ENCODE measurements at places on chromosomes 13 and 19.

DNA sequence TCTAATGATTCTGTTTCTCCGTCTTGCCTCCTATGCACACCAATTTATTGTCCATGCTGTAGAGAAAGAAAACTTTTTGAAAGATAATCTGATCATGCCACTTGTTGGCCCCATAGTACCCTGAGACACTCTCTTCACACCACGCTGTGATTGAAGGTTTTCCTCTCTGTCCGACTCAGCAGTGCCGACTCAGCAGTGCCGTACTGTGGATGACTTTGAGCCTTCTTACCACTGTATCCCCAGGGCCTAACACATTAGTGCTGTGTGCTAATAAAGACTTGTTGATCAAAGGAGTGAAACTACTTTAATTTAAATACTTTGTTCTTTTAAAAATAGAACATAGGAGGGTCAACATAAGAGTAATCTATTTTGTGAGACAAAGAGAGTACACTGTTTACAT lies 429.6 kb downstream of the KLF12 start:
- no peak for DNase-seq

- peak; percentile 55 for DNase-seq
Observed at GRCh38 chr19:7970716-7971448, 27.4 kb upstream of the TIMM44 start.

DNA sequence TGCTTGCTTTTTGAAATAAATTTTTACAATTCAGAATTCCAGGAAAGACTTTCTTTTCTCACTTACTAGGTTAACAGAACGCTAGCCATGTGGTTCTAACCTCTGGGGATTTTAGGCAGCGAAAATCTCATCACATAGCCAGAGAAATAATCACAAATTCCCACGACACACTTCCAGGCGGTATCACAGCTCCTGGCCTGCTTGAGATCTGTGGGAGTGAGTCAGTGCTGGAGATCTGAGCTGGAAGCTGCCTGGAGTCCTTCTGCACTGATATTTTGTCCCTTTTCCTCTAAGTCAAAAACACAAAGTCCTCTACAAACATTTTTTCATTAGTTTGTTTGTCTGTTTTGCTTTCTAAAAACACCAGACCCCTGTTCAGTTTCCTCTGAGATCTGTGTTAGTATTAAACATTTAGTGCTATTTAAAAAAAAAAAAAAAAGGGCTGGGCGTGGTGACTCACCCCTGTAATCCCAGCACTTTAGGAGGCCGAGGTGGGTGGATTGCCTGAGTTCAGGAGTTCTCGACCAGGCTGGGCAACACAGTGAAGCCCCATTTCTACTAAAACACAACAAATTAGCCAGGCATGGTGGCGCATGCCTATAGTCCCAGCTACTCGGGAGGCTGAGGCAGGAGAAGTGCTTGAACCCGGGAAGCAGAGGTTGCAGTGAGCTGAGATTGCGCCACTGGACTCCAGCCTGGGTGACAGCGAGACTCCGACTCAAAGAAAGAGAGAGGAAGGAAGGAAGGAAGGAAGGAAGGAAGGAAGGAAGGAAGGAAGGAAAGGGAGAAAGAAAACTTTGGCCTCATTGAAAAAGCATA lies 12.2 kb upstream of the UBE2L5 start:
- DNase-seq = no peak

DNA sequence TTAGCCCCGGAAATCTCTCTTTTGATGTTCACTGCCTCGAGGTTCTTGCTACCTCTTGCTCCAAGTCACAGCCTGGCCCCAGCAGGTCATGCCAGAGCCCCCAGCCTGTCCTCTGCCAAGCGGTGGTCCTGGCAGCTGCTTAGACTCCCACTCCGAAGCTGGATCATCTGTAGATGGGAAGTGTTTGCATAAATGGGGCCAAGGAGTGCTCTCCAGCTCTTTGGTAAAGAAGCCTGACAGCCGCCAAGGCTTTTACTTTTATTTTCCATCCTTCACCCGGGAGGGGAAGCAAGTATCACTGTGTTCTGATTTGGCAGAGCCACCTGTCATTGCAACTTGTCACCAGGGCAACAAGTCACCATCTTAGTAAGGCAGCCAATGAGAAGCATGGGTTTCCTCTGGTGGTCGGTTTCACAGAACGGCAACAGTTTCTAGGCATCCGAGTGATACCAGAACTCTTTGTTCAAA lies 10.6 kb upstream of the RETN start:
- peak; percentile 57 for DNase-seq

DNA sequence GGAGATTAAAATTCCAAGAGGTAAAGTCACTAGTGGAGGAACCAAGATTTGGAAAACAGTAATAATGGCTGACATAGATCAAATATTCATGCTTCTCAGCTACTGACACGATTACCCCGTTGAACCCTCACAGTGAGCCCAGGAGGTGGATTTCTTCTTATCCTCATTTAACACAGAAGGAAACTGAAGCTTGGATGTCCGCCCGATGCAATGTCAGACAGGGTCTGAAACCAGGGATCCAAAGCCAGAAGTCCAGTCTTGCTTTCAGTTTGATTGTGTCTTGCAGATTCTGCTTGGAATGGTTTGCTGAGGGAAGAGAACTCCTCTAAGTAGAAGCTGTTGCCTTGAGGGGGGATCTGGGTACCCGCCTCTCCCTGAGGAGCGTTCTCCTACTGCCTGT lies 404.7 kb downstream of the KCNRG start:
- no peak for DNase-seq

GRCh38 chr13:79988573-79988972 lies 352.4 kb downstream of the SPRY2 start:
- no peak for DNase-seq

GRCh38 chr13:22082030-22082429 lies 411.2 kb downstream of the FGF9 start:
- no peak for DNase-seq

GRCh38 chr13:30466841-30467252 lies 1.1 kb upstream of the HMGB1 start:
- DNase-seq = peak; percentile 24

GRCh38 chr19:8392017-8392591 lies 1.9 kb downstream of the RAB11B start:
- DNase-seq = no peak

GRCh38 chr13:32414580-32414979 lies 13.3 kb downstream of the N4BP2L1 start:
- no peak for DNase-seq

GRCh38 chr13:68616600-68617222 lies 1386.6 kb upstream of the PCDH9 start:
- DNase-seq = no peak

DNA sequence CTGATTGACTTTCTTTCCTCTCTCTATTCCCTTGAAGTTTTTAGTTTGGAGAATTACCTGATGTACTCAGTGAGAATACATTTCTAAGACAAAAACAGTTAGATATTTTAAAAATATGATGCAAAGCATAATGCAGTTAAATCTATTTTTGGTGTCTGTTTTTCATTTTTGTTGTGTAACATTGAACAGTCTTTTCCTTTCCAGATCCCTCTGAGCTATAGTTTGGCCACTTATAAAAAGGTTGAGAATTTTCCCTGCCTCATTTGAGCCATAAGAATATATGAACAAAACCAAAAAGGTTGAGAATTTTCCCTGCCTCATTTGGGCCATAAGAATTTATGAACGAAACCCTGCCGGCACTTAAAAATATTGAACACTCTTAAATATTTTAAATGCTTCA lies 57.0 kb upstream of the IPO5 start:
- DNase-seq = no peak

GRCh38 chr19:10920288-10920655 lies 8.2 kb downstream of the YIPF2 start:
- no peak for DNase-seq
